ENCODE measurements at places on chromosomes 1 and 21.

DNA sequence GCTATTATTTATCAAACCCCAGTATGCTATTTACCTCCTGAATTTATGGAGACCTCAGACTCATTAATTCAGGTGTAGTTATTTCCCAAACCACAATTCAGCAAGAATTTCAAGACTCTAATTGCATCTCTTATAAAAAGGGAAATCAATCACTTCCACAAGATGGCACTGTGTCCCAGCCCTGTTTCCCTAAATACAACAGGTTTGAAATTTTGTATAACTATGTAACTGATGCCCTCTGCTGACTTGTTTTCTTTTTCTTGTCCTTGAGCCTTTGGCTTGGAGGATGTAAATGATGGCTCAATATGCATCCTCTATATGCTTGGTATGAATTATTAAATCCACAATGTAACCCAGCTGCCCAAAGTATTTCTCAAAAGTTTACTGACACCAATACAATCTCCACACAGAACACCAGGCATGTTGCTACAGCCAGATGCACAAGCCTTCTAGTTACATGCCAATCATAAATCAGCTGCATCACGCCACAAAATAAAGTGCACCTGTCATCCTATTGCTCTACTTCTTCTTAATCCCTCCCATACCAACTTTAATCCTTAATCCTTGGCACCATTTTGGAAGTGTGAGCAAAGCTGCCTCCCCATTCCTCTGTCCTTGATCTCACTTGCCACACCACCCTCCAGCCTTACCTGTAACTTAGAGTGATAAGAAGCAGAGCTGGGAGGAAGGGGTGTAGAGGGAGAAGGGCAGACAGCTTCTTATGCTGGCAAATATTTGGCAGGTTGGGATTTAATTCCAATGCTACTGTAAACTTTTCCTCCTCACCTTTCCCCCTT, 9.0 kb downstream of the C1orf105 start:
- DNase-seq: no peak

DNA sequence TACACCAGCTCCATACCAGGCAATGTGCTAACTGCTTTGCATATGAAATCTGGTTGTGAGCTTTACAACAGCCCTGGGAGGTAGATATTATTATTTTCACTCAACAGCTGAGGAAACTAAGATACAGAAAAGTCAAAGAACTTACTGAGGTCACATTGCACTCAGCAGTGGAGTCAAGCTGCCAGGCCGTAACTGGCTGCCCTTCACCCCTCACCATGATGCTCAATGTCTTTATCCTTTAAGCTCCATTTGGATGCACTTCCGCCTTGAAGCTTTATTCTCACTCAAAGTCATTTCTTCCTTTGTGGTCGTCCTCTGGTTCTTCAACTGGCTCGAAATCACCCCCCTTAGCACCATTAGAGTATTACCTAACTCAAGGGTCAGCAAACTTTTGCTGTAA, 81.7 kb upstream of the RALGPS2 start:
- DNase-seq: no peak

GRCh38 chr1:164261691-164262240, 297.2 kb upstream of the PBX1 start:
- no peak for DNase-seq

- no peak for DNase-seq
Measured at GRCh38 chr1:241816008-241816407, 32.0 kb upstream of the EXO1 start.

DNA sequence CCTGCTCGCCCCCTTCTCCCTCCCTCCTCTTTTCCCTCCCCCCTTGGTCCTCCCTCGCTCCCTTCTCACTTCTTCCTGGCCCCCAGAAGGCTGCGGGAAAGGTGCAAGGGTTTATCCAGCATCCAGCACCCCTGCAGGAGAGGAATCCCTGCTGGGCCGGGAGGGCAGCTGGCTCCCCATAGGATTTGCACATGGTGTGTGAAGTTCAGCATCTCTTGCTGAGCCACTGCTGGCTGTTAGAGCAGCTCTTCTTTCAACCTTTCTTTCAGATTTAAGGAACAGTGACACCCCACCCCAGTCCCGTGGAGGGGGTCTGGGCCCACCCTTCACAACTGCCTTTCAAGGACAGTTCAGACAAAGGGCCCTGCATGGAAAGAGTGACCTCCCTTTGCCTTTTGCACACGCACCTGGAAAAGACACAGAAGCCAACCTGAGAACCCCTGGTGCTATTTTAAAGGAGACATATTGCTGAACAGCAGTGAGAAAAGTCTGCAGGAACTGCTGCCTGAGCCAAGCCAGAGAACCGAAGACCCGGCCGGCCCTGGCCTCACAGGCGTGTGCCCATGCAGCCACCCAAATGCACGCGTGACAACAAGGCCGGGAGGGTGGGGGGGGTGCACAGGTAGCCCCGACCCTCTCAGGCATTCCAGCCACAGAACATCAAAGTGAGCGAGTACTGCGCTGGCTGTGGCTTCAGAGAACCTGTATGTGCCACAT, 66.6 kb downstream of the SLC37A1 start:
- no peak for DNase-seq

DNA sequence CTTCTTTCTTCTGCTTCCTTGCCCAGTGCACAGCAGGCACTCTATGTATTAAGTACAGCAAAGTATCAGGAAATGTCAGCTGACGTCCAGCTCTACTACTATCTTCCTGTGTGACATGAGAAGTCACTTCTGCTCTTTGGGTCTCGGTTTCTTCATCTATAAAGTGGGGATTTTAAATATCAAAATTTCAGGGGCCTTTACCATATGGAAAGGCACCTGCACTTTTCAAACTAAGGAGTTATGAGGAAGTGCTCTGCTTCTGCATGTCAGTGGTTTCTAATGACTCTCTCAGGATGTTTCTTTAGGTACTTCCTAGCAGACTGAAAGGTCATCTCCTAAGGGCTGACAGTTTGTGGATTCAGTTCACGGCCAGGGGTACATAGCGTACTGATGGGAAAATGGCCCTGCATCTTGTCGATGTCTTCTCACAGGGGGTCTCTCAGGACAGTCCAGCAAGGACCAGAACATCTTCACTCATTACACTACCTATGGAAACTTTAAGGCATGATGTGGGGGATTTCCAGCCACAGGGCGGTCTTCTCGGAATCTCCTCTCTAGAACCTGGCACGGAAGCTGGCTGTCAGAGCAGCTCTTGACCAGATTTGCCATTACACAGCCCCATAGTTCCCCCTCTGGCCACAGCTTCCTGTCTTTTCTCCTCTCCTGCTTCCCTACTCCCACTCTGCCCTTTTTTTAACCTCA, 42.0 kb upstream of the MTF1 start:
- no peak for DNase-seq

GRCh38 chr1:94154989-94155388, 34.0 kb upstream of the ABCA4 start:
- DNase-seq: no peak

DNA sequence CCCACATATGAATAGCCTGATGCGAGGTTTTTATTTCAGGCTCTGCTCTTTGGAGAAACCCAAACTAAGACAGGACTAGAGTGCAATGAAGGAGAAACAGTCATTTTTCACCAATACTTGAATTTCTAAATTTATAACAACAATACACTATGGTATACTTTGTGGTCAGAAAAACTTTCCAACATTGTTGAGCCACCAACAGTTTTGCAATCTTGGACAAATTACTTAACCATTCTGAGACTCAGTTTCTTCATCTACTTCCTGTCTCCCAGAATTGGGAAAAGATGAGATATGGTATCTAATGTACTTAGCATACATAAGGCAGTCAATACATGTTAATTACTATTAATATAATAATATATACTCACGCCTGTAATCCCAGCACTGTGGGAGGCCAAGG, 519.8 kb upstream of the PLXNA2 start:
- DNase-seq: no peak

DNA sequence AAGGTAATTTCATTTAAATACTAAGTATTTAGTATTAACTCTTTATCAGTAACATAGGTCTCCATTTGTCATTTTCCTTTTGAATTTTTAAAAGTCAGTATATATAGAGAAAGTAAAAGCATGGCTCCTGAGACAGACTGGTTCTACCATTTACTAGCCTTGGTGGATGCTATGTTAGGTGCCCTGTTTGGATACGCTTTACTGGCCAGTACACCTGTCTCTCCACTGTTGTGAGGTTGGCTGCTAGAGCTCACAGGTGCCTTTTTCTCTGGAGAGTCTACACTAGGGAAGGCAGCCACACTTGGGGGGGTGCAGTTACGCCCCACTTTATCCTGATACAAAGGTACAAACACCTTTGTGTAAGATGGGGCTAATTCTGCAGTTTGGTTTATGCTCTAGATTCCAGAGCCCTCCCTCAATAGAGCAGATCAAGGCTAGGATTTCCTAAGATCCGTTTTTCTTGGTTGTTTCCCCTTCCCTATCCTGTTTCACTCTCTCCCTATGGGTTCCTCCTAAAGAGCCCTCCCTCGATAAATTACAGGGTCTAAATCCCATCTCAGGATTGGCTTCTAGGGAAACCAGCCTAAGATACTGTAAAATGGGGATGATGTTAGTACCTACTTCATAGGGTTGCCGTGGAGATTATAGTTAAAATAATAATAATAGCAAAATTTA, 5.6 kb upstream of the GPSM2 start:
- DNase-seq: no peak

DNA sequence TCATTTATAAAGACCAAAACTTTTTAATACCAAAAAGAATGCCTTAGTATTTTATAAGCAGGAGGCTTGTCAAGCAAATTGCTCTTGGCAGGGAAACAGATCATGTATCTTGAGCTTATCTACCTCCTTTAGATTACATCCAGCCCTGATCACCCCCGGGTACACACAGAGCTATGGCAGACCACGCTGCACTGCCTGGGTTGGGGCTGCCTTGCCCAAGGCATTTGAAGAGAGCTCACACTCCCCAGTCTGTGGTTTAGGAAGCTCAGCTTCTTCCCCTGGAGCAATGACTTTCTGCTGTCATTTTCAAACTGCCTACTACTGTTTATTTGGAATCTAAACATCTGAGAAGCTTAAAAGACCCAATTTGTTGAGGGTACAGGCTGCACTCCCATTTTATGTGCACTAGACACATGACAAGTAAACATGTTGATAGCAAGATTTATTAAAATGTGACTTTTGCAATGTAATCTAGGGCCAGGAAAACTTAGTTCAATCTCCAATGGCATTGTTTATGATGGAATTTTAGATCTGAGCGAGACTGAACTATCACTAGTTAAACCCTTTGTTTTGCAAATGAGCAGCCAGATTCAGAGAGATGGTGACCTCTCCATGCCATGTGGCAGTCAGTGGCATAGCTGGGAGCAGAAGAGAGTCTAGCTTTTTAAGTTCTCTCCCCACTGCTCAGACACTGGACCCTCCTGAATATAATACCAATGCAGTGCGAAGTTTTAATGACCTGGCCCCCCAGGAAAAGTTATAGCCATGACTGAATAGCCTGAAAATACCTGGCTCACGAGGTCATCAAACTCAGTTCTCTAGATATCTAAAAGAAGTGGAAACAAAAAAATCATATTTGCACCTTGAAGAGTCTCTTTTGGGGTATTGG, 214.9 kb downstream of the HLX start:
- DNase-seq: no peak

DNA sequence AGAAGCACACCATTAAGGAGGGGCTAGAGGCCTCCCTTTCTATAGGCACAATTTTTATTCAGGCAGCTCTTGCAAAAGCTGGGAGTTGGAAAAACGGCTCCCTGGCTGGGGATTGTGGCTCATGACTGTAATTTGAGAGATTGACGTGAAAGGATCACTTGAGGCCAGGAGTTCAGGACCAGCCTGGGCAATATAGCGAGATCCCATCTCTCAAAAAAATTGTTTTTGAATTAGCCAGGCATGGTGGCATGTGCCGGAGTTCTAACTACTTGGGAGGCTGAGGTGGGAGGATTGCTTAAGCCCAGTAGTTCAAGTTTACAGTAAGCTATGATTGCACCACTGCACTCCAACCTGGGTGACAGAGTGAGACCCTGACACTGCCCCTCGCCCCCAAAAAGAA, 23.9 kb upstream of the NRDC start:
- DNase-seq: no peak

DNA sequence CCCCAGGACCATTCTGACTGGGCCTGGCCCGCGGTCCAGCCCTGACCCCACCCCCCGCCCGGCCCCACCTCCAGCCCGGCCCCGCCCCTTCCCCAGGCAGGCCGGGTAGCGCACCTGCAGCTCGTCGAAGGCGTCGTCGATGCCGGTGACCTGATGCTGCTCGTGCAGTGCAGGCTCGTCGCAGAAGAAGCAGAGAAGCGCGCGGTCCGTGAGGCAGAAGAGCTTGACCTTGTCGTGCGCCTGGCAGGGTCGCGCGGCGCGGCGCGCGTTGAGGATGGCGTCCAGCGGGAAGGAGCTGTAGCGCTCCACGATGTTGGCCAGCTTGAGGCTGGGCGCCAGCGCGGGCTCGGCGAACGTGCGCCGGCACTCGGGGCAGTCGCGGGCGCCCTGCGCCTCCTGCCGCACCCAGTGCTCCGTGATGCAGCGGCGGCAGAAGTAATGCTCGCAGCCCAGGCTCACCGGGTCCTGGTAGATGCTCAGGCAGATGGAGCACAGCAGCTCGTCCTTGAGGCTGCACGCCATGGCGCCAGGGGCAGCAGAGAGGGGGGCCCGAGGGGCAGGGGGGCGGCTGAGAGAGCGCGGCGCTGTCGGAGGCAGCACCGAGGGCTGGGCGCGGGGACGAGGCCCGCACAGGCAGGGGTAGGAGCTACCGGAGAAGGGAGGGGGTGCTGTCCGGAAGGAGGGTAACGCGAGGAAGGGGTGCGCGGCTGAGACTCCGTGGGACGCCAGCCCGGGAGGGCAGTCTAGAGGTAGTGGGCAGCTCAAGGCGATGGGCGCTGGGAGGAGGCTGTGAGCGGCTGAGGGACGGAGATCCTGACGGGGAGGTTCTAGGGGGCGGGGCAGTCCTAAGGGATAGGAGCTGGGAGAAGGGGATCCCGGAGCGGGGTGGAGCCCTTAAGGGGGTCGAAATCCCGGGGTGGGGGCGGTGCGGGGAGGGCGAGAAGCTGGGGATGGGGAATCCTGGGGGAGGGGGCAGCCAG, 642 bp downstream of the TRIM62 start:
- DNase-seq: peak; percentile 61

- DNase-seq: no peak
Measured at GRCh38 chr1:200866521-200866920, 6.3 kb upstream of the GPR25 start.

GRCh38 chr1:183970516-183971300, 66.8 kb downstream of the COLGALT2 start:
- no peak for DNase-seq

Data from activated CD4-positive, alpha-beta T cell treated with anti-CD3 and anti-CD28 coated beads for 1 hour (primary cell).